ENCODE measurements at places on chromosomes 1 and 21.

DNA sequence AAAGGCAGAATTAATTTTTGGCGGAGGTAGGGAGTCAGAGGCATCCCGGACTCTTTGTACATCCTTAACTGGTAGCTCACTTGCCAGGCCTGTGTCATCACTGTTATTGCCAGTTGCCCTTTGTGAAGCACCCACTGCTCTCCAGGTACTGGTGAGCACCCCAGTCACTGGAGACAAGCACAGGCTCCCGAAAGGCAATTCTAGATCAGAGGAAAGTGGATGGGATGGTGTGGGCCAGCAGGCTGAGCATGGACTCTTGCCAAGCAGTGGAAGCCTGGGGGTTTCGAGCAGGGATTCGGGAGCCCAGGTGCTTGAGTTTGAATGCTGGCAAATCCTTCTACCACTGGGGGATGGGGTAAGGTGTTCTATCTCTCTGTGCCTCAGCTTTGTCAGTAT lies 551.1 kb downstream of the MATN1 start:
- DNase-seq = no peak

- no peak for DNase-seq
Observed at GRCh38 chr1:9085306-9085940, 16.0 kb upstream of the SLC2A5 start.

GRCh38 chr1:179380299-179380698 lies 14.5 kb downstream of the AXDND1 start:
- no peak for DNase-seq

DNA sequence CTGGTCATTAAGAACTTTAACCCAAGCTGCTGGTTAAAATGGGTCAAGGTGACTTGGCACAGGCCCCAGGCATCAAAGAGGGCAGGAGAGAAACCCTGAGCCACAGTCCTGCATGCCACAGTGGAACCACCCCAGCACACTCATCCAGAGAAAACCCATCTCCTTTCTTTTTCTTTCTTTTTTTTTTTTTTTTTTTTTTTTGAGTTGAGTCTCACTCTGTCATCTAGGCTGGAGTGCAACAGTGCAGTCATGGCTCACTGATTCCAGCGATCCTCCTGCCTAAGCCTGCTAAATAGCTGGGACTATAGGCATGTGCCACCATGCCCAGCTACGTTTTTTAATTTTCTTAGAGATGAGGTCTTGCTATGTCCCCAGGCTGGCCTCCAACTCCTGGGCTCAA lies 109.2 kb upstream of the RAB4A start:
- DNase-seq = no peak

- DNase-seq = peak; percentile 18
Observed at GRCh38 chr1:59198564-59198963, 98.3 kb upstream of the FGGY start.

DNA sequence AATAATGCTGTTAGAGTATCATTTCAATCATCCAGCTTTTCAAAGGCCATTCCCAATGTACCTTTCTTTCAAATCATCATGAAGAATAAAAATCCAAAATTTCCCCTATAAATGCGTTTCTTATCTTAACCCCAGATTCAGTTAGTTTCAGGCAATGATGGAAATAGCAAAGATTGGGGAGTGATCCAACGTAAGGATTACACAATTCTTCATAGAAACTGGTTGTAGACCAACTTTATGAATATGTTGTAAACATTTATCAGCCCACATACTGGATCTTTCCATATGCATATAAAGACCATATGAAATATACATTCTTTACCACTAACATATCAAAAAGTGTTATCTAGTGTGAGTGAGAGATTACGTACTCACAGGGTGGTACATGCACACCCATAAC lies 92.7 kb downstream of the ZC3H11B start:
- no peak for DNase-seq

GRCh38 chr1:181905944-181906597 lies 155.4 kb downstream of the ZNF648 start:
- no peak for DNase-seq

- DNase-seq = no peak
Observed at GRCh38 chr1:157252473-157252872, 114.3 kb upstream of the ETV3 start.

- DNase-seq = no peak
Observed at GRCh38 chr21:16258844-16259611, 529.2 kb downstream of the USP25 start.

DNA sequence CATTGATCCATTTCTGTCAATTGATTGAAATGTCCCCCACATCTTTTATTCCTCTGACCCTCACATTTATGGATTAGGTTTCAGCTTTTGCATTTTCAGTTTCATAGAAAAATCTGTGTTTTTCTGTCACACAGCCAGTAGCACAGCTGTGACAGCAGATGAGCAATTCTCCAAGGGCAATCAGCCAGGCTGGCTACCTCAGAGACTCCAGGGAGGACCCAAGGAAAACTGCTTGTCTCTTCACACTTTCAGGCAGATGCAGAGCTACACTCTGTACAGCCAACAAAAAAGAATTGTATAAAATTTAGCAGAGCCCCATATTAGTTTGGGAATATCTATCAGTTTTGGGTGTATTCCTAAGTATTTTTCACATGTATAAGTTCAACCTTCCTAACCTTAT lies 257.2 kb downstream of the LRRC7 start:
- peak; percentile 89 for DNase-seq

- DNase-seq = peak; percentile 64
Observed at GRCh38 chr1:169102567-169102966, 3.9 kb upstream of the ATP1B1 start.

DNA sequence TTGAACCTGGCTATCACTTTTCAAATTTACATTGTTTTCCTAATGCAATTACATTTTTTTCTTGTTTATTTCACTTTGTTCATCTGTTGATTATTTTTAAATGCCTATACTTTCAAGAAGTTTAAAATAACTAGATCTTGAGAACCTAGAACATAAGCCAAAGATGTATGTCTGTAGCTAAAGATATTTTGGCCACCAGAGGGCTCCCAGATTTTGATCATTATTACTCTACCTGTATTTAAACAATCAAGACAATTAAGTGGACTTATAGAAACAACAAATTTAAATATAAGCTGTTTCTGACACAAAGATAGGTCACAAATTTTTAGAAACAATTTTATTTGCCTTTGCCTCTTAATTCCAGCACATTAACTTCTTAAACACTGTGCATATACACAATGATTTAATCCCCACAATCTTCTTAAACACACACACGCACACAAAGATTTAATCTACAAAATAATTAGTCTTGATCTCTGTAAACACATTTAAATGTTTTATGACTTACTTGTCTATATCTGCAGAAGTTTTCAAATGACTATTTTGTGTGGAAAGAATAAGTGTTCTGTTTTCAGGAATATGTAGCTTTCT lies 380.0 kb downstream of the DSCAM start:
- DNase-seq = no peak

DNA sequence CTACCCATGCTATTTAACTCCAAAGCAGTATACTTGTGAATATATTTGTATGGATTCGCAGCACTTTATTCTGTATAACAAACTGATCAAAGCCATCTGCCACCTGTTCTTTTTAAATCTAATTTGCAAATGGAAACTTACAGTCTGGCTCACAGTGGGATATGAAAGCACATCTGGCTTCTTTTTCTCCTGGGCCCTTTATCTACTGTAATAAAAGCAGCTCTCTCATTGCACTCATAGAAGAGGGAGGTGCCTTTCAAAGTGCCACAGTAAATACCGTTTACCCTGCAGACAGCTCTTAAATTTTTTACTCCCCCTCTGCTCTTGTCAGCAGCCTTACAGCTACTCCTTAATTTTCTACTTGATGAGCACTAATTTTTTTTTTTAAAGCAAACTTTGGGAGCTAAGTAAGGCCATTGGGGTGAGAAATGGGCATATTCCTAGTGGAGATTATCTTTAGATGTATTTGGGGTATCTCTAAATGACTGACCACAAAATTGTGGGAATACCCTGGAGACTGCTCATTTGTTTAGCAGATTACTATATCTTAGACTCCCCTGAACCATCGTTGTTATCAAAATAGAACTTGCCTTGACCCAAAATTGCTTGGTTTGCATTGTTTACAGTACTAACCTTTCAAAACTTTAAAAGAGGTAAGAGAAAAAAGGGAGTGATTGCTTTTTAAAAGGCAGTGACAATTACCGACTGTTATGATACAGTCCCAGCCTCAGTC lies 110.1 kb downstream of the VPS13D start:
- DNase-seq = peak; percentile 35

GRCh38 chr1:208132287-208132882 lies 111.8 kb downstream of the PLXNA2 start:
- peak; percentile 28 for DNase-seq

- DNase-seq = no peak
Observed at GRCh38 chr1:64703600-64703999, 41.3 kb upstream of the RAVER2 start.

GRCh38 chr1:2189459-2190425 lies 4.8 kb downstream of the FAAP20 start:
- peak; percentile 95 for DNase-seq

DNA sequence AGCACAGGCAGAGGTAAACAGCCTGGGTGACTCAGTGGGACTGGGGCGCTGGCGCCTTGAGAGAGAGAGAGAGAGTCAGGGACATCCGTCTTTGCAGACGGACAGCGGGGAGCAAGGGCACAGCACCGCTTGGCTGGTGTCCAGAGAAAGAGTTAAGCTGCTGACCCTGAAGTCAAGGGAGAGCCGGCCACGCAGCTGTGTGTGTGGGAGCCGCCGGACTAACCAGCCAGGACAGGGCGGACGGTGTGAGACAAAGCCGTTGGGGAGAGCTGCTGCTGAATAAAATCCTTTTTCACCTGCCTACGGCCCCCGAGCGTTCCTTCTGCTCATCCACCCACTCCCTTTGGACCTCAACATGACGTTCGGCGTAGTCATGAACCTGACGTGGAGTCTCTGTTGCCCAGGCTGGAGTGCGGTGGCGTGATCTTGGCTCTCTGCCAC lies 14.5 kb downstream of the CFAP74 start:
- no peak for DNase-seq

GRCh38 chr1:66207484-66207883 lies 326.5 kb upstream of the SGIP1 start:
- peak; percentile 88 for DNase-seq
